ENCODE measurements at places on chromosomes 7 and 10.

DNA sequence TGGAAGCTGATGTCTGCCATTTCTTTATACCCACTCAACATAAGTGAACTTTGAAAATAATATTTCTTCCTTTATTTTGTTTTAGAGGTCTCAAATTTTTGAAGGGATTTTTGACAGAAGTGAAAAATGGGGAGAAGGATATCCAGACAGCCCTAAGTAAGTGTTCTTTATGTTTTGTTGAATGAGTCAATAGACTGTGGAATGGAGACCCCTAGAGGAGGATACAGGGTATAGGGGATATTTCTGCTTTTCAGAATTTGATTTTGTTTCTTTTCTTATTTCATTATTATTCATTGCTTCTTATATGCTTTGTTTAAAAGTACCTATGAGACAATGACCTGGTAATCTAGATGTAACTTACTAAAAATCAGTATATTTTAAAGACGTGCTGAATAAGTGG, 34.4 kb downstream of the PLEKHA8 start:
- no peak for DNase-seq

DNA sequence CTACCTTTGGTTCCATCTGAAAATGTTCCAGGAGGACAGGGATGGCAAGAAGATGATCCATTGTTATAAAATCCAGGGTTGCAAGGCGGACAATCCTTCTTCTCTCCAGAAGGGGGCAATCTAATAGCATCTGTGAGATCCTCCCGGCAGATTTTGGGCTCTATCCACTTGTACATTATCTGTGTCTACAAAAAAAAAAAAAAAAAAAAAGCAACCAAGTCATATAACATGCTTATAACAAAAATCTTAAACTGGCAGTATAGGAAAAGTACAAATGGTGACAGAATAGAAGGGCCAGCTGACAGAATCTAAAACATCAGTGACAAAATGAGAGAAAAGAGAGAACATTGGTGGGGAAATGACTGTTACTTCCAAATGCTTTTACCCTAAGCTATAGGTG, 132.7 kb downstream of the ELAPOR2 start:
- DNase-seq: no peak

DNA sequence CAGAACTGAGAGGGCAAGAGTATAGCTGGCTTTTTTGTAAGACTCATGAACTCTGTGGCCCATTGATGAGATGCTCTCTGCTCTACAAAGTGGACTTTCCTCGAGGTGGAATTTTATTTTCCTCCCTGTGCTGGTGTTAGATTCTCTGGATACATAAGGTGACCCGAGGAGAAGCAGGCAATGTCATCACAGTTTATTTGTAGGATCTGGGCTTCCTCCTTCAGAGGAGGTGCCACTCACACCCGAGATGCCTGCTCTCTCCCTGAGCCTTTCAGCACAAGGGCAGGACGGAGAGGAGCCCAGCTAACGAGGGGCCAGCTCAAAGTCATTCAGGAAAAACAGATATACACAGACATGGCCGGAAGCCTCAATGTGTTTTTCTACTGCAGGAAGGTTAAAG, 103.0 kb downstream of the KIAA1217 start:
- no peak for DNase-seq

GRCh38 chr10:91378061-91378460, 32.1 kb upstream of the HECTD2 start:
- no peak for DNase-seq

GRCh38 chr10:113058523-113059370, 108.7 kb downstream of the TCF7L2 start:
- DNase-seq: no peak

GRCh38 chr10:113572520-113573290, 19.9 kb downstream of the HABP2 start:
- no peak for DNase-seq

DNA sequence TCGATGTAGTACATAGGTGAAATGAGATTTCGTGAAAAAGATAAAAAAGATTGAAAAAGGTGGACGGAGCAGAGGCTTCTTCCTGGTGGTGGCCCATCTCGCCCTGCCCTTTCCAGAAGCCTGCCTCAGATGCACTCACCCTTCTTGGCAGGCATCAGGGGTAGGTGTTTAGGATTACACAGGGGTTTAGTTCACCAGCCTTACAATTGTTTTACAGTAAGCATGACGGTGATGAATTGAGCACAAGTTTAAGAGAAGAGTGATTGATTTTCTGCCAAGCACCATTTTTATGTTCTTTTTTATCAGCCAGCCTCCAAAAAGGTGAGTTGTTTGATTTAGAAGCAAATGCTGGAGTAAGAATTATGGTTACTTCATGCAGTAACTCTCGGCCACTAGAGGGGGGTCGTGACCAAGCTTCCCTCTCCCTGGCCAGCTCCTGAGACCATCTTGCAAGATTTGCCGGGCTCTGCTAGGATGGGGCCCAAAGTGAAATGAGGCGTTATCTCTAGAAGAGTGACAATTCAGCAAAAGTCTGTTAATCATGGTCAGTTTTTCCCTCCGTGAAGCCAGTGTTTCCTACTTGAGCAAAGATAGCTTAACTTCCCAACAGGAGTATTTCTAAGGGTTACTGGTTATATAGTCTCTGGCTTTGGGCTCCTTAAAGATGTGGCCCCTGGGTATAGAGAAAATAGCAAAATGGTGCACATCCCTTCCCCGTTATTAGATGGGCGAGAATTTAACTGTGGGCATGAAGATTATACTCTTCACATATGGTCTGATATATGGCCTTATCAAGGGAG, 228.8 kb downstream of the BMPER start:
- DNase-seq: no peak

- DNase-seq: no peak
Observed at GRCh38 chr10:31036209-31036608, 4.5 kb upstream of the ZNF438 start.

DNA sequence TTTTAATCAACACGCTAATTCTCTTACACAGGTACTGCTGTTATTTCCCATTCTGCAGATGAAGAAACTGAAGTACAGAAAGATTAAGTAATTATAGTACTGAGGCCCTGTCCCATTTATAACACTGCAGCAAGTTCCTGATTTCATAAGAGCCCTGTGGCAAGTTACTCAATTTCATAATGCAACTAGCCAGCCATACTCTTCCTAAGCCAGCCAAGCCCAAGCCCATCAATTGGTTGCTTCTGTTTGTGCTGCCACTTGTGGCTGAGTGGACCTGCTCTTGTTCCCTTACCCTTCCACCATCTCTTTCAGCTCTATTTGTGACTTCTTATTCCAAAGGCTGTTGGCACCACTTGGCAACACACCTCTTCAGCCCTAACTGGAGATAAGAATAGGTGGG, 19.7 kb upstream of the PRPF18 start:
- DNase-seq: no peak

GRCh38 chr10:61897671-61898434, 3.6 kb upstream of the ARID5B start:
- DNase-seq: no peak

GRCh38 chr10:1394155-1394912, 338.1 kb downstream of the WDR37 start:
- DNase-seq: no peak

DNA sequence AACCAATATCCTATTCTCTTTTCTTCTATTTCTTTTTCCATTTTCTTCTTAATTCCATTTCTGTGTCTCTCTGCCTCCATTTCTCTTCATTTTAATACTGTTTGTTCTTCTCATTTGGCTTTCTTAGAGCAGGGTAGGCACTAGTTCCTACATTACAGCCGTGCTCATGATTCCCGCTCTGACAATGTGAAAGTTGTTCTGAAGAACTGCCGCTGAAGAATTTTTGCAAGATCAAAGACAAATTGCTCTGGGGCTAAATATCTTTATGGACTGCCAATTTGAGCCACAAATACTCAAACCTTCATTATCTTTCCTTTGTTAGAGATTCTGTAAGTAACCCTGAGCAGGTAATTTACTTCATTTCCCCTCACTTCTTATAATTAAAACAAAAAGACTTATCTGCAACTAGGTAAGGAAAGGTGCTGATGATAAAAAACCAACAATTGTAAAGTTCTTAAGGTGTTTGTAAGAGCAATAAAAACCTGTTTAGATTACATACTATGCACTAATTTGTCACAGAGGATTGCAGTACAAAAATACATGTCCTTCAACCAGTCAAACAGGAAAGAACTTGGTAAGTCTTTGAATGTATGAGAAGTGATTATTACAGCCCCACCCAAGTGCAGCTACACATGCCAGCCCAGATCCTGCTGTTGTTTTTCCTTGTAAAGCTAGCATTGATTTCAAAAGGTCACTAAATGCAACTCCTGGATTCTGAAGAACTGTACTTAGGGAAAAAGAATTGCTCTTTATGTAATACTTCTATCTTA, 127.5 kb downstream of the COL28A1 start:
- no peak for DNase-seq

- DNase-seq: no peak
Observed at GRCh38 chr10:124220971-124221355, 127.6 kb upstream of the CHST15 start.

DNA sequence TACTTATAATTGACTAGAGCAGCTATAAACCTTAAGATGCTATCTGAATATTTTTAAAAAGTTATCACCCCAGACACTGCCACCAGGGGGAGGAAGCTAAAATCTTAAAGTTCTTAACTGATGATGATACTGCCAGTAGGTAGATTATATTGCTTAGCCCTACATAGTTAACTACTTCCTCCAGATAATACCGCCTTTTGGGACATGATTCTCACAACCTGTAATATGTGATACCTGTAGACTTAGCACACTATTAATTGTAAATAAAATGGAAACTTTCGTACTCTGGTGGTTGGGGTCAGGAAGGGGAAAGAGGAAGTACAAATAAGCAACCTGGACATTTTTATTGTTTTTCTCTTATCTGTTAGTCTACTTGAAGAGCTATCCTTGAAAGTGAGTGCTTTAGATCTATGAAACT, 268.9 kb downstream of the ADK start:
- peak; percentile 19 for DNase-seq

GRCh38 chr10:101218351-101219138, 10.7 kb downstream of the LBX1 start:
- no peak for DNase-seq

DNA sequence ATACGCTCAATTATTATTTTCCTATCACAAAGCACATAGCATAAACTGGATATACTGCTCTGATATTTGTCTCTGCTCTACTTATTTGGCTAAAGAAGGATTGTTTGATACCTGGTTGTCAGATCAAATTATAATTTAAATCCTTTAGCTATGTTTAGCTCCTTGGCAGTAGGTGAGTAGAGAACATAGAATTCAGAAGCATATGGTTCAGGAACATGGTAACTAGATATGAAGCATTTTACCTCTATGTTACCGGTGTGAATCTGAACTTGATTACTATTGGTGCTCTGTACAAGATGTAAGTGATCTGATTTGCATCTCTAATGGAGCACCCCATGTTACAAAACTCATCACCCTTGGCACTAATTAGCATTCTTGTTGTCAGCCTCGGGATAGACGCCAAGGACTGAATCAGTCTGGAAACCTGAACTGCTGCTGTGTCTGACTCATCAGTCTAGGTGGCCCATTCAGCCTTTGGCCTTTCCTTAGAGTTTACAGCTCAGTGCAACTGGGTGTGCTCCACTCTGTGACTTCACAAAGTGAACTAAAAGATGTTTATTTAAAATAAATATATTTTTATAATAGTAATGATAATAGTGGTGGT, 12.3 kb upstream of the MYPN start:
- no peak for DNase-seq

DNA sequence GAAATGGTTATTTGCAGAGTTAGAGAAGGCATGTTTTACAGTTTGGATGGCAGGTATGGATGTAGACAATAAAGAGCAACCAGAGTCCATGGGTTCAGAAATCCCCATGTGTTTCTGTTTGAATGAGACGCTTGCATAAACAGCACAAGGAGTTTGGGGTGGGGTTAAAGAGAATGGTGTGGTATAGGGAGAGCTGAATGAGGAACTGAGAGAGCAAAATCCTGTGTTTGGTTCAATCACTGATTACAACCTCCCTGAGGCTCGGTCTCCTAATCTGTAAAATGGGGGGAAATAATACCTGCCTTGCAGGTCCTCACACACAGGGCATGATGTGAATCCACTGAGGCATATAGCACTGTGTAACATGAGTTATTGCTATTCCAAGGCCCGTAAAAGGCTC, 23.7 kb downstream of the CAV1 start:
- no peak for DNase-seq

GRCh38 chr7:1668396-1669063, 1.5 kb upstream of the ELFN1 start:
- no peak for DNase-seq

- no peak for DNase-seq
Observed at GRCh38 chr10:48330269-48330668, 23.8 kb downstream of the MAPK8 start.

DNA sequence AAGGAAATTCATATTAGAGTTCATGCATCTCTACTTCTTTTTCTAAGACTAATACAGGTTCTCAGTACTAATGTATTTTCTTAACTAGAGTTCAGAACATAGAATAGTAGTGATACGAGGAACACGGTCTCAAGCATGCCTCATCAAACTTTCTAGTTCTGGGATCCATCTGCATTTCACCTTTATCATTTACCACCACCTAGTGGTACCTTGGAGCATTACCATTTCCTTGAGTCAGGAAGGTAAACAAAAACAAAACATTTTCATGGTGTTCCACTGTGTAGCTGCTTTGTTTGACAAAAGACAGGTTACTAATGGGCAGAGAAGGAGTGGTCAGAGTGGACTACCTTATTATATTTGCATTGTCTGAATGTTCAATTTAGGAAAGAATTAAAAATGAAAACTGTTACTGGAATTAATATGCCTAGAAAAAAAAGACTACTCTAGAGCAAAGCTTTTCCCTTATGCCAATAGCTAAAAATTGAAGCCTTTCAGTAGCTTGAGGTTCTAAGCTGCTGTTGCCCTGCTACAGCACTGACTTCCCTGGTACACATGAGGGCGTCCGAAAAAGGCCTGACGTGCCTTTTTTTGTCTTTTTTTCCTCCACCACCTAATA, 44.5 kb downstream of the STARD3NL start:
- DNase-seq: no peak

DNA sequence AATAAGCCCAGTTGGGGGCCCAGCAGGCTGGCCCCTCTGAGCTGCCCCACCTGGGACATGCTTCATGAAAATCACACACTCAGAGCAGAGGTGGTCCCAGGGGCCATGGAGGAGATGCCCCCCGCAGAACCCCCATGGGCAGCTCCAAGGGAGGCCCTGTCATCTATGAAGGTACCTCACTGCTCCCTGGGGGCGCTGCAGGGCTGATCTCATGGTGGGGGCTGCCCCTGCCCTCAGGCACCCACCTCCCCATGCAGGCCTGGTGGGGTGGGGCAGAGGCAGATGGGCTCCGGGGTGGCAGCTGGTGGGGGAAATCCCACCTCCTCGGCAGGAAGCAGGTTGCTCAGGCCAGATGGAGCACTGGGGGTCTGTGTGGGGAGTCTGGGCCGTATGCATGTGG, 60.5 kb downstream of the YKT6 start:
- no peak for DNase-seq
